ENCODE measurements at places on chromosomes 2 and 18. TPM values are rescaled to one million over a fixed set of nuclear protein-coding genes. Genes with fewer than 3 reads are reported as not detected.

The CCDC68 gene
- total RNA-seq, result not detected

The KIF5C gene
- total RNA-seq, result 53.0 TPM

The FSIP2 gene
- total RNA-seq, result 12.7 TPM

The GRP gene
- 2.1 TPM for total RNA-seq

The SP3 gene
- 148 TPM for total RNA-seq

The CERKL gene
- 0.25 TPM for total RNA-seq

The CFAP210 gene
- total RNA-seq, result 2.5 TPM

The MROH2A gene
- total RNA-seq, result not detected

The CD207 gene
- total RNA-seq, result not detected

The UGT1A1 gene
- not detected for total RNA-seq

The GPBAR1 gene
- not detected for total RNA-seq

The CAPN13 gene
- not detected for total RNA-seq
